SJSA1 (cell line): ENCODE measurements at places on chromosomes 5 and 9. TPM values are rescaled to one million over a fixed set of nuclear protein-coding genes. Genes with fewer than 3 reads are reported as not detected.

- DNase-seq = no peak
Measured at GRCh38 chr5:125487231-125487630, 740.8 kb upstream of the ZNF608 start.

GRCh38 chr5:139711067-139711905 is 63.1 kb downstream of the CXXC5 start:
- DNase-seq = peak; percentile 76

- no peak for DNase-seq
Measured at GRCh38 chr5:62093976-62094375, 212.0 kb upstream of the KIF2A start.

GRCh38 chr5:96991708-96992107 is 55.8 kb downstream of the LNPEP start:
- DNase-seq = no peak

DNA sequence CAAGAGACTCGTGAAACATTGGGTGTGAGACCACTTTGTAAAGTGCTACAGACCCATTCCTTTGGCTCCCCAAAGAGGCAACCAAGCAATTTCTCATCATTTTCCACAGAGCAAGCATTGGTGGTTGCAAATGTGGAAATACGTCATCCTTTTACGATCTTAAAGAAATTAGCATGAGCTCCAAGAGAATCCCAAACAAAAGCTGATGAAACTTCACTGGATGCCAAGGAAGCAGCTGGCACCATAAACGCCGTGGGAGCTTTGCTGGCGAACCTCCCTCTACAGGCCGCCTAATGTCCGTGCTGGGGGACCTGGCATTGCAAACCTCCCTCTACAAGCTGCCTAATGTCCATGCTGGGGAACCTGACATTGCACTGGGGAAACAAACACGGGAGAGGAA is 432.4 kb downstream of the ACTL7B start:
- no peak for DNase-seq

TAF11L10 gene
- total RNA-seq = not detected in 2 replicates

DNA sequence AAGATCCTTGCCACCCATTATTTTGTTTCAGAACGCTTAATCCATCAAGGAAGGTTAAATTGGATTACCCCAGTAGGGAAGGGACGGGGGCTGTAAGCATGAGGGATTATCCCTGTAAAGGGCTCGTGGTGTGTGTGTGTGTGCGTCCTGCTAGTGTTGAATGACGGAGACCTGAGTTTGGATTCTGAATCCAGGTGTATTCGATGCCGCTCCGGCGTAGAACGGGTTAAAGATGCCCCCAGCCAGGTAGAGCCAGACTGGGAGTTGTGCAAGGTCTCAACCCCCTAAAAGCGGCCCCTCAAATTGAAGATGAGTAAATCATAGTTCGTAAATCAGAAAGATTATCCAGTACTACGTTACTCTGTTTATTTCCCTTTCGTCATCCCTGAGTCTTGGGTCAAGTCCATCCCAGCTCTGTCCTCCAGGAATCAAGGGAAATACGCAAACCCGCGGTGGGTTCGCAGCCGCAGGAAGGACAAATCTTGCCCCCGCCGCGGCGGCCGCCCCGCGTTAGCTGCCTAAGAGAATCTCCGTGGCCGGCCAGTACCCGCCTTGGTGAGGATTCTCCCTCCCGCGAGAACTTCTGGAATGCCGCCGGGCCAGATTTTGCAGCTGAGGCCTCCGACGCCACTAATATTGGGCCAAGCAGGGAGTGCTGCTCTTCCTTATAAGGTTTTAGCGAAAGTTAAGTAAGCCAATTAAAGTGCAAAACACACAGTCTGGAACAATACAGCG is 586 bp upstream of the MTAP start:
- peak; percentile 79 for DNase-seq

DNA sequence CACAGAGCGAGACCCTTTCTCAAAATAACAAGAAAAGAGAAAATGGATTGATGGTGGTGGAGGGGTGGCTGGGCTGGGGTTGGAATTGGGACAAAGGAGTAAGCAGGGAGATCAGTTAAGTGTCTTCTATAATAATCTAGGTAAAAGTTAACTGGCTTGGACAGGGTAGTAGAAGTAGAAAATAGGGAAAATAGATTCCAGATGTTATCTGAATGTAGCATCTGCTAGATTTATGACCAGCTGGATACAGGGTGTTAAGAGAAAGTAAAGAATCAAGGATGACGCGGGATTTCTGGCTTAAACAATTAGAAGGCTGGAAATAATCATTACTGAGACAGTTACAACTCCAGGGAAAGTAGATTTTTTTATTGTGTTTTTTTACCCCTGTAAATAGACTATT is 13.0 kb downstream of the PPP6C start:
- DNase-seq = no peak

GRCh38 chr9:114263853-114264510 is 58.9 kb upstream of the ORM1 start:
- DNase-seq = no peak

DNA sequence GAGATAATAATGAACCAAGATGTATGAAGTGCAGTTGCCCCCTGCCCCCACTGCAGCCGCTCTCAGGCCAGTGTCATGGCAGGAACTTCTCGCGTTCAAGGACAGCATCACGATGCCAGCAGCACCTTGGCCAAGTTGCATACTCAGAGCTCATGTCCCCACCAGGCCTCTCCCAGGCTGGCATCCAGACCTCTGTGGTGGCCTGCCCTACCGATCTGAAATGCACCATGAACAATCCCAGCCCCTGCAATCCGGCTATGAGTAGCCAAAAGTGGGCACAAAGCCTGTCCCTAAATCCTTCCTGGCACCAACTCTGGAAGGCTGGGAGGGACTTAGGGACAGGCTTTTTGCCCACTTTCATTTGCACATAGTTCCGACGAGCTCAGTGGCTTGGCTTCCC is 140.9 kb downstream of the PAX5 start:
- no peak for DNase-seq

TEX48 gene
- total RNA-seq = not detected in 2 replicates

DNA sequence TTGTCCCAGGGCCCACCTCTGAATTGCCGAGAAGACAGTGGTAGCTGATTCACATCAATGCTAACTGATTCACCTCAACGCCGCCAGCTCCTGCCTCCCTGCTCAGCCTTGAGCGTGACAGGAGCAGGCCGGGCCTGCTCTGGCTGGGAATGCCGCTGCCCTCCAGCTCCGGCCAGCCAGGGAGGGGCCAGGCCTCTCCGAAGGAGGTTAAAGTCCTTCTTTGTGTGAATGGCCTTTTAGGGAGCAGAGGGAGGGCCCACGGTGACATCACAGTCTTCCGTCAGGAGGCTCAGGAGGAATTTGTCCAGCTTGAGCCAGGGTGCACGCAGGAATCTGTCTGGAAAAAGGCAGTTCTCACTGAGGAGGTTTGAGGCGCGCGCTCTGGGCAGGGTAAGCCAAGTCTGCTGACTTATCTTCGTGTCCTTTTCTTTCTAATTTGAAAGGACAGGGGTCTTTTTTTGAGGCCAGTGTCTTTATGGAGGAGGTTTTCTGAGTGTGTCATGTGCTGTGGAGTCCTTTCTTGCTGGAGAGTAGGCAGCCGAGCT is 82.7 kb downstream of the C9orf152 start:
- peak; percentile 90 for DNase-seq

DNA sequence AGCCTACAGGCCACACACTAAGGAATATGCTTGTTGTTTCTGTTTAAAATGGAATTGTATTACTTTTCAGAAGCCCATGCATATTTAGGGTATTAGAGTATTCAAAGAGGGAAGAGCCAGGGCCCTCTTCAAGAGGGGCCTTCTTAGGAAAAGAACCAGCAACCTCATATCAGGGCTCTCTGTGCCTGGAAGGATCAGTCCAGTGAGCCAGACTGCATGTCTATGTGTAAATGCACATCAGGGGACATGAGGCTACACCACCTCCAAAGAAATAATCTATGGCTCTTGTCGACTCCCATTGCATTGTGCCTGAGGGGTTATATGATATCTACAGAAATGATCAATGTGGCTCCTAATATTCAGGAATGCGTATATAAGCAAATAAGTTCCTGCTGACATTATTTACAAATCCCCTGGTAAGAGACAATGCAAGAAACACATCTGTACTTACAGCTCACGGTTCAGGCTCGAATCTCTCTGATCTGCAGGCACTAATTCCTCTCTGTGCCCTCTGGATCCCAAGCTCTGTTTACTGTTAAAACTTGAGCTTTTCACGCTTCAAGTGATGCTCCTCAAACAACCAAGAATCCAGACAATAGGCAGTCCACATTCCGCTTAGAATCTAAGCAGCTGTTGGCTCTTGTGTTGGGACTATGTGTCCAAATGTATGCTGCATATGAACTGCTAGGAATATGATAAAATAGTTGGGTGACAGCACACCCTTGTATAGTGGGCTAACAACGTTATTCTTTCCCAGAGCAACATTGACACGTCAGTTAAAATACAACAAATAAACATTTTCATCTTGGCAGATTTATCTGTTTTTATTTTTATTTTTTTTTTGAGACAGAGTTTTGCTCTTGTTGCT is 150.2 kb upstream of the KLF9 start:
- peak; percentile 46 for DNase-seq

- DNase-seq = no peak
Measured at GRCh38 chr5:153498516-153498915, 8.0 kb downstream of the GRIA1 start.

SLC1A3 gene
- 37.0 and 62.0 TPM in 2 replicates for total RNA-seq

GRCh38 chr9:99241106-99241505 is 19.0 kb downstream of the SEC61B start:
- no peak for DNase-seq

DNA sequence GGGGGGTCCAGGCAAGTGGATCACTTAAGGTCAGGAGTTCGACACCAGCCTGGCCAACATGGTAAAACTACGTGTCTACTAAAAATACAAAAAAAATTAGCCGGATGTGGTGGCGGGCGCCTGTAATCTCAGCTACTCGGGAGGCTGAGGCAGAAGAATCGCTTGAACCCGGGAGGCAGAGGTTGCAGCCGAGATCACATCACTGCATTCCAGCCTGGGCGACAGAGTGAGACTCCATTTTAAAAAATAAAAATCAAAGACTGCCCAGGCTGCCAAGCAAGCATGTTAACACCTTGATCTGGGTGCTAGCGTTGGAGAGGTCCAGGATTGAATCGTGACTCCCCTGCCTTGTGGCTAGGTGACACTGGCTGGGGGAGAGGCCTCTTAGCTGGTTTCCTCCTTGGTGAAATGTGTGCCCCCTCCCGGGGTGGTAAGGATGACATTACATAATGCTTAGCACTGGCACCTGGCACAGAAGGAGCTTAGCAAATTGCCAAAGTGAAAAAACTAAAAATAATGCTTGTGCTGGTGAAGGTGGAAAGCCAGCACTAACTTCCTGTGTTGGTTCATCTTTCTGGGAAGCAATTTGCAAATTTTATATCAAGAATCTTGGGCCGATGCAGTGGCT is 2.2 kb upstream of the CIZ1 start:
- no peak for DNase-seq

GRCh38 chr9:16867576-16868311 is 2.7 kb downstream of the BNC2 start:
- peak; percentile 36 for DNase-seq

LRRC19 gene
- not detected in 2 replicates for total RNA-seq

DNA sequence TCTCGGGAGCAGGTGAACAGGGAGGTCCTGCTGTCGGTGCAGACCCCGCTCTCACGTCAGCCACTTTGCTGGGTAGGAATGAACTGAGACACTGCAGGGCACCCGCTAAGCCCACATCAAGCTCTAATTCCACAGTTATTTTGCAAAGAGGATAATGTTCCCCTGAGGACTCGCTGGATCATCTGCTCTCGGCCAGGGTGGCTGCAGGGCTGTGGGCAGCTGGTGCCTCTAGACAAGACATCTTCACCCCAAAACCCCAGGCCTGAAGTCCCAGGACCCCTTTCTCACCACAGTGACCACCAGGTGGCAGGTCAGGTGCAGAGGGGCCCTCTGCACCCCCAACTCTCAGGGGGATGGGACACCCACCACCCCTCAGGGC is 135.1 kb upstream of the PPP1R26 start:
- no peak for DNase-seq

SOX30 gene
- total RNA-seq = 2.7 and 5.8 TPM in 2 replicates

- no peak for DNase-seq
Measured at GRCh38 chr5:146007270-146007669, 70.9 kb downstream of the SH3RF2 start.

- peak; percentile 49 for DNase-seq
Measured at GRCh38 chr5:10652151-10652550, 88.3 kb downstream of the ANKRD33B start.

PCDHAC1 gene
- total RNA-seq = 0.28 TPM in 1 of 2 replicates, not detected in the other

- no peak for DNase-seq
Measured at GRCh38 chr5:148937239-148937638, 110.8 kb downstream of the ADRB2 start.

DNA sequence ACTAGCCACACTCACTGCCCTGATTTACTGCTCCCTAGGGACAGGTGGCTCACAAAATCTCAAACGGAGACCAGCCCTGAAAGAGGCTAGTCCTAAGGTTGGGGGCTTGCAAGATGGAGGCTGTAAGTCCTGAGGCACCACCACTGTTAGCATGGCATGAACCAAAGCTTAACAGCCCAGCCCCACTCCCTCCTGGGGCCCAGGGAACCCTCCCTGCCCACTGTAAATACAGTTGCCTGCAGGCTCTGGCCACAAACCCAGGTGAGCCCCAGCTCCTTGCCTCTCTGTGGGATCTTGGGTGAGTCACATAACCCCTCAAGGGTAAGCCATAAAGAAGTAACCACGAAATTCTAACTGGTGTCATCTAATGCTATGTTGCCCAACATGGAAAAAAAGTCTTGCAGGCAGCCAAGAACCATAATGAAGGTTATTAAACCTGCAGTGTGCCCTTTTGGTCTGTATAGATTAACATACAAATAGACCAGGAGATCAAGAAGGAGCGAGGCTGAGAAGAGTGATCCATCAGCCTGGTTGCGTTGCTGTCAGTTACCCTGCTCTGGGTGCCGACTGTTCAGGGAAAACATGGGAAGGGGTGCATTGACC is 1.7 kb upstream of the POMT1 start:
- DNase-seq = no peak

LCN12 gene
- total RNA-seq = not detected in 2 replicates

- peak; percentile 79 for DNase-seq
Measured at GRCh38 chr5:124670722-124671184, 75.7 kb downstream of the ZNF608 start.

DNA sequence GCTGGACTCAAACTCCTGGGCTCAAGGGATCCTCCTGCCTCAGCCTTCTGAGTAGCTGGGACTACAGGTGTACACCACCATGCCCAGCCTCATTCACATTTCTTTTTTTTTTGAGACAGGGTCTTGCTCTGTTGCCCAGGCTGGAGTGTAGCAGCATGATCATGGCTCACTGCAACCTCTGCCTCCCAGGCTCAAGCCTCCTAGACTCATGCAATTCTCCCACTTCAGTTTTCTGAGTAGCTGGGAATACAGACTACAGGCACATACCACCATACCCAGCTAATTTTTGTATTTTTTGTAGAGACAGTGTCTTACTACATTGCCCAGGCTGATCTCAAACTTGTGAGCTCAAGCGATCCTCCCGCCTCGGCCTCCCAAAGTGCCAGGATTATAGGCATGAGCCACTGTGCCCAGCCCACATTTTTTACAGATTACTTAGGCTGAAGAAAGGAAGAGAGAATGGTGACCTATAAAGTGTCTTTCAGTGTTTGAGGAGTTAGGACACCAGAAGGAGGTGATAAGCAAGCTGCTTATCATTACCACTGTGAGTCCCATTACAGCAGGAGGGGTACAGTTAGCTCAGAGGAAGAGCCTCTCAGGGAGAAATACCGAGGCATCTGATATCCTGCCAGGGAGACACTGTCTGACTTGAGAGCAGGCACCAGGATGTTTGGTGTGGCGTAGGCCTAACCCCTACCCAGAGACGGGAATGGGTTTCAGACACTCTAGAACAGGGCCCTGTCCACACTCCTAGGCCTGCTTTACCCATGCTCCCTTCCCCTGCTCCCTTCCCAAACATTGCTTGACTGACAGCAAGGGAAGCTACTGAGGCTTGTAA is 9.7 kb downstream of the FAXDC2 start:
- DNase-seq = no peak

SLCO4C1 gene
- total RNA-seq = not detected in 2 replicates
